ENCODE measurements at places on chromosomes 3 and 15.

DNA sequence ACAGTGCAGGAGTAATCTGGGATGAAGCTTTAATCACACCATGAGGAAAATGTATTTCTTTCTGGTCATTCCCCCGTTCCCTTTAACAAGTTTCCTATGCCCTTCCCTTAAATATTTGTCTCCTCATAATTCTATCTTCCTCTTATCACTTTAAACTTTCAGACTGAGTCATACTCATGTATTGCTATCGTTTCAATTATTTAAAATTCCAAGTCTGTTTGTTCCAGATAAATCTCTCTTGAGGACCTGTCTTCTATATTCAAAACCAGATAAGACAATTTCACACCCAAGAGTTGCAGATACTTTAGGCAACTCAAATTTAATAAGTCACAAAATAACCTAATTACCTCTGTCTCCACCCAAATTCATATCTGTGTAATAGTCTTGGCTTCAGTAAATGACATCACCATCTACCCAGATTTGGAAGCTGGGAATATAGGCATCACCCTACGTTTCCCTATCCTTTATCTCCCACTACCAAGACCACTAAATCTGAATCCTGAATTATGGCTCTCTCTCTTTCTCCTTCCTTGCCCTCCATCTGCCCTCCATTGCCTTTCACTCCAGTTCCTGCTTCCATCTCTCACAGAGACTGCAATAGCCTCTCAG lies 220.1 kb downstream of the PYDC2 start:
- DNase-seq: no peak

DNA sequence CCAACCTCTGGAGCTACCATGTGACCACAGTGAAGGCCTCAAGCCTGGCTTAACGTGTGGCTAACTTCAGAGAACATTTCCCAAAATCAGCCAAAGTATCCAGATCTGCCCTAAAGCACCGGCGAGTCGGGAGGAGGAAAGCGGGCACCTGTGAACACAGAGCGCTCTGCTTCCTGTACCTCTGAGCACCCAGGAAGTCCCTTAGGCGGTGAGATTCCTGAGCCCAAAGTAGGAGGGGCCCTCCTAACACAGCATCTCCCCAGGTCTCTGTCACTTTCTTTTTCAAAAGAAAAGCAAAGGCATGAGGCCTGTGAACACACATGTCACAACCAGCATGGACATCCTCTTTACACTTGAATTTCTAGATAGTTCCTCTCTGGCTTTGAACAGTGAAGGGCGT lies 944 bp upstream of the EIF4E3 start:
- DNase-seq: no peak

- no peak for DNase-seq
Measured at GRCh38 chr3:189537135-189537534, 94.1 kb upstream of the TP63 start.

DNA sequence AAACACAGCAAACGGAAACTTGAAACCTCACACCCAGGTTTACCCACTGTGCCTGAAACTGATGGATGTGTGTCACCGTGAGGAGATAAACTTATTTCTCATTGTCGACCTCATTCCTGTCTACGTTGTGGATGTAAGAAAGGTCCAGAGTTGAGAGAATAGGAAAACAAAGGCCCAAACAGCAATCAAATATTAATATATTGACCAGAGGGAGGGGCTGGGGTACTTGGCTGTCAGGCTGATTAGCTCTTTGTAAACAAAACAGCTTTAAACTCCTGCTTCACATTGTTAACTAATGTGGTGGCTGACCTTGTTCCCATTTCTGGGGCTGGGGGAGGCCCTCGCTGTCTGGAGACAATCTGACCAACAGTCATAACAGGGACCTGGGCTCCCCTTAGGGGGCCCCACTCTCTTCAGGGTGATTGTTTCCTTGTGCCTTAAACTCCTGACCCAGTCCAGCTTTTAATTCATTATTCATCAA lies 937.6 kb downstream of the MCTP2 start:
- DNase-seq: no peak

- DNase-seq: no peak
Measured at GRCh38 chr3:130537673-130538304, 20.8 kb downstream of the COL6A6 start.

- DNase-seq: no peak
Measured at GRCh38 chr3:106276755-106277612, 408.2 kb upstream of the CBLB start.

- no peak for DNase-seq
Measured at GRCh38 chr15:29109762-29110161, 159.9 kb downstream of the NSMCE3 start.

DNA sequence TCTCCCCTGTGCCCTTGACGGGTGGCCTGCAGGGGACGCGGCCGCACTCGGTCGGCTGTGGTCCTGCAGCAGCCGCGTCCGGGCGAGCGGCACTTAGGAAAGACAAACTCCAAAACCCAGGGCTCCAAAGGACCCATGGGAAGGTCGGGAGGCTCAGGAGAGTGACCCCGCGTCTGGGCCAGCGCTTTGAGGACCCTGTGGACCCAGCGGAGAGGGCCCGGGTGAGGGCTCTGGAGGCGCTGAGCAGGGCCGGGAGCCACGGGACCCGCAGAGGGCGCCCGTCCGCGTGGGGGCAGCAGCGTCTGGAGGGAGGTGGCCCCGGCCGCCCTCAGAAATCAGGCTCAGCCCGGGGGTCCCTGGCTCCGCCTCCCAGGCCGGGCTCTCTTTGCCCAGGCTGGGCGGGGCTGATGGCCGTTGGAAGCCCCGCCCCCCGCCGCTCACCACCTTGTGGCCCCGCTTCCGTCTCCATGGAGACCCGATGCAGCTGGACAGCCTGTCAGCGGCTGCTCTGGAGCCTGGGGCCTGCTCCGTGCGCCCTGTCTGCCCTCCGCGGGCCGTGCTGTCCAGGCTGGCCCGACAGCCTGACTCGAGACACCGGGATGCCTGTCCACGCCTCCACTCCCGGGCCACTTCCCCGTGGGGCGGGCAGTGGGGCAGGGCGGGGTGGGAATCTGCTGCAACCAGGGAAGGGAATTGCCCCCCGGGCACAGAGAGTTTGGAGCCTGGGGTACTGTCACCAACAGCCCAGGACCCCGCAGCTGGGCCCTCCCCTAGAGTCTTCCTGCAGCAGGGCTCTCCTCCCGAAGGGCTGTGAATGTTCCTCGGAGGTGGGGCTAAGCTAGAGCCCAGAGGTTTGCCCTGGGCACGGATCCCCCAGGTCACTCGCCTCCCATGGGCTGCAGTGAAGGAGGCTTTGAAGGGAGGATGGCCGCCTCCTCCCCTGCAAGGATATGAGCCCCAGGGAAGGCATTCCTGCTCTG lies 34.8 kb upstream of the RPL32 start:
- no peak for DNase-seq

DNA sequence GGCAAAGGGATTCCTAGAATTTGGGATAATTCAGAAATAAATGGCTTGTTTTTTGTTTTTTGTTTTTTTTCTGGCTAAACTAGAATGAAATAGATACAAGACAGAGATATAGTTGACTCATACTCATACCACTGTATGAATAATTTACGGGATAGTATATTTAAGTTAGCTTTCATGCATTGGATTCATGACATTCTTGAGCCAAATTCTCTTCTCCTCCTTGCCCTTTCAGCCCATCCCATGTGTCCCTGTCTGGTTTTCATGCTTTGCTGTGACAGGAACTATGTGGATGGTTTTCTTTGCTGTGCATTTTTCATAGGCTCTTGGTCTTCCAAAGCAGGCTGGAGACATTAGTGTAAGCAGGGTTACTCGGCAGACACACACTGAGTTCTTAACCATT lies 66.6 kb upstream of the UMPS start:
- DNase-seq: no peak

DNA sequence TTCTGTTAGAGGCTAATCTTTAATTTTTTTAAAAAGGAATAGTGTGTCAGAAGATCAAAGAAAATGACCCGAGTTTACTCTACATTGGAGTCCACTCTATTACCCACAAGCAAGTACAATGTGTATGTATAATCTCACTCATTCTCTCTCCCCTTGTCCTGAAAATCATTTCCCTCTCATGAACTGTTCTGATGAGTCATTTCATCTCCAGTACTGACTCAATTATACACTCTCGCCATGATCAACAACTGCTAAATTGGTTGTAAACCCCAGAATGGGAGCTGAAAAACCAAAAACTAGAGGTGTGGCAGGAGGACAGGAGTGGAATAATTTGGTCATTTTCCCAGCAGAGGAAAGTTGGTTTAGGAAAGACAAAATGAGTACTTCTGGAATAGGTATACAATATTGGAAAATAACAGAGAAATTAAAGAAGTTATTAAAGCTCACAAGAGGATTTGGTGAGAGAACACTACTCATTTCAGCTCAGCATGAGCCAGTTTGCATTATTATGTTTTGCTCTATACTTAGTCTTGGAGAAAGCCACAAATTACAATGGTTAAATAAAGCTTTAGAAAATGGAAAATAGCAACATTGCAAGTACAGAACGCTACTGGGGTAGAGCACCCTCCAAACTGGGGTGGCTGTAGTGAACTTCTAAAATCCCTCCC lies 144.3 kb upstream of the PFN2 start:
- DNase-seq: no peak

DNA sequence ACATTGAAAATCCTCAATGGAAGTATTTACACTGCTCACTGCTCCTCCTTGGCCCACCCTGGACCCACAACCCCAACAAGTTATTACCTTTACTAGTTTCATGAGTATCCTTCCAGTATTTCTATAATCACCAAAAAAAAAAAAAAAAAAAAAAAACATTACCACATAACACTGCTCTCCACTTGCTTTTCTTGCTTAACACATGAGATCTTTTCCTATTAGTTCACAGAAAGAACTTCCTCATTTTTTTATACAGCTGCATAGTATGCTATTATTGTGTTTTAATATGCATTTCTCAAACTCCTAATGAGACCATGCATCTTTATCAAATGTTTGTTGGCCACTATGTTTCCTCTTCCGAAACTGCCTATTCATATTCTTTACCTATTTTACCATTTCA lies 14.6 kb downstream of the GABPB1 start:
- no peak for DNase-seq

DNA sequence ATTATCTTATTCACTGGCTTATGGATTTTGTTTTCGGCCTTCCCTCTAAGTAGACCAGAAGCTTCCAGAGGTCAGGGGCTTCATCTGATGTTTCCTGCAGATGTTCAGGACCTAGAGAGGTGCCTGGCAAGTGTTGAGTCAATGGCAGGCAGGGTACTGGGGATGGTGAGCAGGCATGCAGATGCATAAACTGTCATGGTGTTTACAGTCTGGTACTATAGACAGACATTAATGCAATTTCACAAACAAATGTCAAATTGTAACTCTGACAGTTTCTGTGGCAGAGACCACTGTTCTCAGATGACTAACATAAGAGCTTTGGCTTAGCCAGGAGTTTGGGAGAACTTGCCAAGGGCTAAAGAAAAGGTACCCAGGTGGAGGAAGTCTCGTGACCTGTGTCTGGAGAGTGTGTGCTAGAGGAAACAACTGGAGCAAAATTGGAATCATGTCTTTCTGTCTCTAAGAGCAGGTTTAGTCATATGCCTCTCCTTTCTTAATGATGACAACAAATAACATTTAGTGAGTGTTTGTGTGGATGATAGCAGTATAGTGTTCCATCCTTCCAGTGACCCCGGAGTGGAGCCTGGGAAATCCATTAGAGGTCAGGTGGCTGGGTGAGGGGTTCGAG lies 53.7 kb upstream of the TRAK1 start:
- no peak for DNase-seq

DNA sequence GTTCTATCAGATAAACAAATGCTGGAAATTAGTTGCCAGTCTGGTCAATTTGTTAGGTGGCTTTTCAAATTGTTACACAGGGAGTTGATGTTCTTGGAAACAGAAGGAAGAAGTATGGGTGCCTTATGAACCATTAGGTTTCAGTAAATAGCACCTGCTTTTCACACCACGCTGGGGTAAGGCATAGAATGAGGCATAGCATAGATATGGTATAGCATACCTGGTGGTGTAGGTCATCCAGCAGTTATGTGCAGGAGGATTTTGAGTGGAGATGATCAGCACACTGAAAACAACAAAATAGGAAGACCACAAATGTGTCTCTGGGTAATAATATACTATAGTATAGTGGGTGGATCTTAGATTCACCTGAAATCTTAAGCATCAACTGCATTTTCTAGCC lies 121.4 kb downstream of the GMPS start:
- DNase-seq: no peak

- DNase-seq: peak; percentile 91
Measured at GRCh38 chr15:53072077-53072476, 281.9 kb upstream of the ONECUT1 start.

DNA sequence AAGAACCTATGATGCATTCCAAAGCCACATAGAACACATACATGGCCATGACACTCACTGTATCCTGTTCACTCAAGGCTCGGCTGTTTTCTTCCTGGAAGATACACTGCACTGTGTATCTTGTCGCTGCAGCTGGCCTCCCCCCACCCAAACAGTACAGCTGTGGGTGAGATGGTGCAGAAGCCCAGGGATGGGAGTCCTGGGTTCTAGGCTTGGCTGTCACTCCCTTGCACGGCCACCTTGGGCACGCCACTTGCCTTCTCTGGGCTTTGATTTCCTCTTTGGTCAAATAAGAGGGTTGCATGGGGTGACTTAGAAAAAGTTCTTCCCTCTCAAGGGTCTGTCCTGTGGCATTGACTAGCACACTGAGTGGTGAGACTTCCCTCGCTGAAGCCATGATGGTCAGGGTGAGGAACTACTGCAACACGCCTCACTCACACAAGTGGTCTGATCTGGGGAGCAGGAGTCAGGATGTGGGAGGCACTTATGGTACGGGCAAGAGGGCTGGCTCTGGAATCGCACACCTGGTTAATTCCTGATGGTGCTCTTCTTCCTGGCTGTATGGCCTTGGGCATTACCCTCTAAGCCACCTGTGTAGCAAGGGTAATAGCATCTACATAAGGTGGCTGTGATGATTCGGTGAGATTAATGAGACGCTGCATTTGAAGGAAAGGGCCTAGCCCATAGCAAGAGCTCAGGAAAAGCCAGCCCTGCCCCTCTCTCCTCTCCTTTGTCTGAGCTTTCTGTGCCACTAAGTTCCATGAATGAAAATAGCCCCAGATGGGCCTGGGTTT lies 44.0 kb downstream of the ANP32A start:
- no peak for DNase-seq

- DNase-seq: peak; percentile 76
Measured at GRCh38 chr3:72050048-72050632, 265.2 kb upstream of the PROK2 start.

DNA sequence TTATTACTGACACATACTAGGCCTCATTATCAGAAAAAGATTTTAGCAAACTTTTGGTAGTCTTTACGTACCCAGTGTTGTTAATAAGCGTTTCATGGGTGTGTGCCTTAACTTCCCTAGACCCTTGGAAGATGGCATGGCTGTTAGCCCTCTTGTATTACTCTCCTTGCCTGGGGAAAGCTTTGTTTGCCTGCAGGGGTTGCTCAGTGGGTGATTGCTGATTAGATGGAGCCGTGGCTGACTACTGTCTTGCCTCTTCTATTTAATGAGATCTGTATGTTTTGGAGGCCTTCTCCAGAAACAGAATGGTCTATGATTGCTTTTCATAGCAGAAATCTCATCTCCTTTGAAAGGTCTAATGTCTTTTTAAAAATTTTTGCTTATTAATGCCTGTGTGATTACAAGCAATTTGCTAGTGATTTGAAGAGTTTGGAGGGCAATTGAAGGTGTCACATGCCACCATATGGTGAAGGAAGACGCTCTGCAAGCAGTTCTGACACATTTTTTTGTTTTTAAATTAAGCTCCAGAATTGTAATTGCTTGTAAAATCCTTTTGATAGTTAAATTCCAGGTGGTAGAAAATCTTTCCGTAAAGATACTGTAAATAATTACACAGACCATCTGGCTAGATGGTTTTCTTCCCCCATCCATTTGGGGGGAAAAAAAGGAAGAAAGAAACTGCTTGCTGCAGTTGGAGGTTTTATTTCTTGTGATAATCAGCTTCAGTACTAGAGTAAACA lies 11.4 kb upstream of the C3orf20 start:
- peak; percentile 79 for DNase-seq
